ENCODE measurements at places on chromosomes 12 and 14.

GRCh38 chr14:103520657-103521437, 1.8 kb downstream of the CKB start:
- peak; percentile 65 for DNase-seq

- DNase-seq: no peak
These were observed 216.7 kb downstream of the FOXG1 start for GRCh38 chr14:28983279-28983678.

DNA sequence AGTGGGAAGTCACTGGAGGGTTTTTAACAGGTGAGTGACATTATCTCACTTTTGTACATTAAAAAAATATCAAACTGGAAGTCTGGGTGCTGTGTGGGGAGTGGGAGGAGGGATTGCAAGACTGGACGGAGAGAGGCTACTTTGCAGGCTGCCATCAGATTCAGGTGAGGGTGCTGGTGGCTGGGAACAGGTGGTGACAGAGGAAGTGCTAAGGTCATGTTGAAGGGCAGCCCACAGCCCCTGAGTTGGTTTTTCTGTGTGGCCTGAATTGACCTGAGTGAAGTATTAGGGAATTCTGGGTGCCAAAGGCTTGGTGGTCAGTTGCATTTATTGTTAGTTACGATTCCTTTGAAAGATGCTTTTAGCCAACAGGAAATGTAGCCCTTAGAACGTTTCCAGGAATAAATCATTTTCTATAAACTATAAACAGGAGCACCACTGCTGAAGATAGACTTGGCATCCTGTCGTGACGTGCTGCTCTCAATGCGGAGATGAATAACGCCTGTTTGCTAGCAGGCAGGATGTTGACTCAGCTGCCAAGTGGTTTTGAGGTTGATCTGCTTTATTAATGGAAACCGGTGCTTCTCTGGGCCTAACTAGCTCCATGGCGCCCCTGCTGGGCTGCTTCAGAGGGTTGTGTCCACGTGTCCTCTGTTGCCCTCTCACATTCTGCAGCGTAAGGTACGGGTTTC, 707.5 kb upstream of the TMEM132C start:
- DNase-seq: peak; percentile 13

DNA sequence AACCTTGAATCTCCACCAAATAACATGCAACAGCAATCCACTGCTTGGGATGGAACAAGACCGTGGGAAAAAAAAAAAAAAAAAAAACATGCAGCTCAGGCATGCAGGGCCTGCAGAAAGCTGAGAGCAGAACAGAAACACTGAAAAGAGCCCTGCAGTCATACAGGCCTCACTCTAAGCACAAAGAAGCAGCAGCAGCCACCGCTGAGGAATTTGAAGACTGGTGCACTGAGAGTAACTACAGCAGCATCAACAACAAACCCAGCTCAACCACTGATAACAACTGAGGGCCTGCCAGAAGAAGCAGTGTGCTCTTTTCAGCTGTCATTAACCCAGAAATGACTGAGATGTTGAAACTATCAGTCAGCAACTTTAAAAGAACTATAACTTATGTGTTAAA, 354.7 kb upstream of the TMTC1 start:
- no peak for DNase-seq

- no peak for DNase-seq
These were observed 31.9 kb upstream of the ATP2A2 start for GRCh38 chr12:110249105-110249504.

DNA sequence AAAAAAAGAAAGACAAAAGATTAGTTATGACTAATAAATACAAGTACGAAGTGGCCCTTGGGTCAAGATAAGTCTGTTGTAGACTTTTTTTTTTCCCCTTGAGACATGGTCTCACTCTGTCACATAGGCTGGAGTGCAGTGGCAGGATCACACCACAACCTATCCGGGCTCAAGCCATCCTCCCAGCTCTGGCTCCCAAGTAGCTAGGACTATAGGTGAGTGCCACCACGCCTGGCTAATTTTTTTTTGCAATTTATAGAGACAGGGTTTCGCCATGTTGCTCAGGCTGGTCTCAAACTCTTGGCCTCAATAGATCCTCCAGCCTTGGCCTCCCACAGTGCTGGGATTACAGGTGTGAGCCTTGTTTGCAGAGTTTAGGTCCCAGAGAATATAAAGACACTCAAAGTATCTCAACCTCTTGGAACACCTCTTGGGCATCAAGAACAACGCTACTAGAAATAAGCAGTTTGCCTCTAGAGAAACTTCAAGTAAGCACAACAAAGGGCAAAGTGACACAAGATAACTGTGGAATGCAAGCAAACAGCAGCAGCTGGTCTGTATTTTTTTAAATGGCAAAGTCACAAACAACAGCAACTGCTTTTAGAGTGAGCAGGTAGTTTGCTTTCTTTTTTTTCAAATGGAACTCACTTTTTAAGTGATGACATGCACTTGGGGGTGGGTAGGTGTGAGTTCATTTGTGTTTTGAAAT, 3.9 kb upstream of the MDM2 start:
- no peak for DNase-seq

- no peak for DNase-seq
These were observed 39.1 kb downstream of the CORO1C start for GRCh38 chr12:108691998-108692808.

DNA sequence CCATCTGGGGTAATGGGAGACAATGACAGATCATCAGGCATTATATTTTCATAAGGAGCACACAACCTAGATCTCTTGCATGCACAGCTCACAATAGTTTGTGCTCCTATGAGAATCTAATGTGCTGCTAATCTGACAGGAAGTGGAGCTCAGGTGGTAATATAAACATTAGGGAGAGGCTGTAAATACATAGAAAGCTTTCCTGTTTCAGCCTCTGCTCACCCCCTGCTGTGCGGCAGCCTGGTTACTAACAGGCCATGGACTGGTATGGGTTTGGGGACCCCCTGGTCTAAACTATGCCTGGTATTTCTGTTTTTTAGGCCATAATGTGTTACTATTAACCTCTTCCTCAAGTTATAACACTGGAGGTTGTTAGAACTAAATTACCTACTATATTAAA, 1373.7 kb downstream of the LRFN5 start:
- DNase-seq: no peak

GRCh38 chr14:78130356-78130755, 39.8 kb upstream of the NRXN3 start:
- DNase-seq: no peak

GRCh38 chr14:22981090-22981875, 1.1 kb downstream of the AJUBA start:
- DNase-seq: no peak

- no peak for DNase-seq
These were observed 261 bp upstream of the MLH3 start for GRCh38 chr14:75051556-75051899.

- DNase-seq: no peak
These were observed 27.7 kb downstream of the RNF34 start for GRCh38 chr12:121427556-121428050.

DNA sequence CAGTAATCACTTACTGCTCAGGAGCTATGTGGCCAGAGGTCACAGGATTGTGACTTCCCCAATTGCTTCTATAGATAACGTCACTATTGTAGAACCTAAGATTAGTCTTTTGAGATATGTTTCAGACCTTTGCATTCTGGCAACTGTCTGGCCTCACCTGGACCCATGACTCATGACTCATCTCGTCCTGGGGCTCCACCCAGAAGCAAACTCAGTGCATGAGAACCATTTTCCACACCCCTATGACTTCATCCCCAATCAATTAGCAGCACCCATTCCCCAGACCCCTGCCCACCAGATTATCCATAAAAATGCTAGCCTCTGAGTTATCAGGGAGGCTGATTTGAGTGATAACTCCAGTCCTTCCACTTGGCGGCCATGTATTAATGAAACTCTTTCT, 186.9 kb downstream of the EMP1 start:
- no peak for DNase-seq

GRCh38 chr12:70507442-70507841, 129.8 kb downstream of the PTPRB start:
- no peak for DNase-seq

DNA sequence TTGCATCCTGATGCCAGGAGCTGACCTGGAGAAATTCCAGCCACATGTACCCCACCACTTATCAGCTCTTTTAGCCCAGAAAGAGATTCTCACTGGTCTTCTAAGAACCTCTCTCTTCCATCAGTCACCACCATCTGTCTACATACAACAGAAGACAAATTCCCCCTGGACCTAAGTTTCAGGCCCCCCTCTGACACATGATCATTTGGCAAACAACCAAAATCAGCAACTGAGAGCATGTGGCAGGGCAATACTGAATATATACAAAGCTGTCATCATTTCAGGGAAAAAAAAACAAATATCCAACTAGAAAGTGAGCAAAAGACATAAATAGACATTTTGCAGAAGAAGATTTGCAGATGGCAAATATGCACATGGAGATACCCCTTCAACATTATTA, 180.2 kb downstream of the FOXN3 start:
- no peak for DNase-seq

- no peak for DNase-seq
These were observed 40.4 kb upstream of the MTHFD1 start for GRCh38 chr14:64347748-64348147.

- DNase-seq: no peak
These were observed 15.5 kb upstream of the FKBP4 start for GRCh38 chr12:2779281-2779680.

DNA sequence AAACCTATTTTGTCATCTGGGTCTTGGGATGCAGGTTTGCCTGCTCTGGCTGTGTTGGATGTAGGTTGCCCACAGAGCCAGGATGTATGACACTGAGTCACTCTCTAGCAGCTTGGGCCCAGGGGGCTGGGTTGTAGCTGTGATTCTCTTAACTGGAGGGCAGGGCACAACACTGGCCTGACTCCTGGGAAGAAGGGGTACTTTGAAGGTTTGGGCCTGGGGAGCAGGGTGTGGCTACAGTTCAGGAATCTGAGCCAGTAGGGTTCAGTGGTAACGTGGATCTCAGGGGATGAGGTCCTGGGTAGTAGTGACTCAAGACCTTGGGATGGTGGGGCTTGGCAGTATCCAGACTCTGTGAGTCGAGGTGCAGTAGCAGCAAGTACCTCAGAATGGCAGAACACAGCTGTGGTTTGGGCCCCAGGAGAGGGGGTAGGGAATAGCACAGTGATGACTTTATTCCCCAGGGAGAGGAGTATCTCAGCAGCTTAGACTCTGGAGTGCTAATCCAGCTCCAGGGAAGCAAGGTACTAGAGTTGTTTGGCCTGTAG, 25.7 kb downstream of the TBC1D15 start:
- no peak for DNase-seq

DNA sequence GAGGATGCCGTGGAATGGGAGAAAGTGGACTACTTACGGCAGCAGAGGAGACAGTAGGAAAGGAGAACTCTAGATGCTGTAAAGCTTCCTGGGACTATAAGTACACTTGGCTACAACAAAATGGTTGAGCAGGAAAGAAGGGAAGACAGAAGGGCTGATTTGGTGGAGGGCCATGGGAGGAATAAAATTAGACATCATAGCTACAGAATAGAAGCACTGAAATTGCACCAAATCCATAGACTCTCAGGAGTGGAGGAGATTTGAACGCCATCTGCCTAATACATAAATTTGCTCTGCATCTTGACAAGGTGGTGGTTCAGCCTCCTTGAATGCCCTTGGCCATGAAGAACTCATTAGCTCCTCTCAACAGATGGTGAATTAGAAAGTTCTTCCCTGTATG, 16.3 kb upstream of the DCP1B start:
- no peak for DNase-seq

DNA sequence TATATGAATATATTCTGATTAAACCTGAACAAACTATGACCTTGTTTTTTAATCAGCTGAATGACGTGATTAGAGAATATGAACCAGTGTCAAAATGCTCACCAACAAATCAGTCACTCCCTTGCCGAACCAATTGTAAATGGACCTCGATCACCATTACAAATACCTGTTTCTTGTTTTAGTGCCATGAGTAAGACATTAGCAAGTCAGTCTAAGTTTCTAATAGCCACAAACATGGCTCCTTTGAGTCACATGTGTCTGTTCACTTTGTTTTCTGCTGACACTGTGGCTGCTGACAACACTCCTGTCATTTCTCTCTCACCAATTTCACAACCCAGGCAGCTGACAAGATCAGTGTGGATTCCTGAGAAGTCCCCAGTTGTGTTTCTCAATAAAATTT, 286.2 kb upstream of the MDGA2 start:
- DNase-seq: no peak

DNA sequence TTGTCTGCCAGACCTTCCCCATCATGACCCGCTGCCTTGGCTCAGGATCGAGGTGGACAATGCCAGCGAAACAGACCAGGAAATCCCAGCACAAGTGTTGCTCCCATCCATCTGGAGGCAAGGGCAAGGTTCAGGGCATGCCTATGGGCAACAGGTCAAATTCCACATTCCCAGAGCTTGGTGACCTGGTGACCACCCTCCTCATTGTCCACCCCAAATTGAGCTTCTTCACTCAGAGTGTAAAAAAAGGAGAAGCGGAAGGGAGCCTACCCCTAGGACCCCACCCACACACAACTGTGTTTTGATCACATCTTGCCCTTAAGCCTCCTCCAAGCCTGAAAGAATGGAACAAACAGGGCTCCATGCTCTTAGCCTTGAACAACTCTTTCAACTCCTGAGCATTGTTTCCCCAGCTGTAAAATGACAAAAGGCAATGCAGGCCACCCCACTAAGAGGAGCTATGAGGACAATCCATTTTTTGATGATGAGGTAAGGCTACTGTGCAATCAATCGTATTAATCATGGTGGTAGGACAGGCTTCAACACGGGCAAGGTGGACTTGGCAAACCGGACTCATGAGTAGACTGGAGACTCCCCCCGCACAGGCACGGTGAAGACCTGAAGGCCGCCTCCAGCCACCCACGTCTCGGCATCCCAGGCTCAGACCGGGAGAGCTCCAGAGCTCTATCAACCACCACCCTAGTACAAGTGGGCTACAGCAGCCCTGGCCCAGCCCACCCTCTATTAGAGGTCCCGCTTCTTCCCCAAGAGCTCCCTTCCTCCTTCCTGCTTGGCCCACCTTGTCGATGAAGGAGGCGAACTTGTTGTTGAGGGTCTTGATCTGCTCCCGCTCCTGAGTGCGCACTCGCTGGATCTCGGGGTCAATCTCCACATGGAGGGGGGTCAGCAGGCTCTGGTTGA, 866 bp downstream of the KRT79 start:
- no peak for DNase-seq

- DNase-seq: no peak
These were observed 1.6 kb upstream of the RBMS2 start for GRCh38 chr12:56520048-56520447.

GRCh38 chr14:102688290-102688689, 89.0 kb upstream of the TRAF3 start:
- DNase-seq: no peak

DNA sequence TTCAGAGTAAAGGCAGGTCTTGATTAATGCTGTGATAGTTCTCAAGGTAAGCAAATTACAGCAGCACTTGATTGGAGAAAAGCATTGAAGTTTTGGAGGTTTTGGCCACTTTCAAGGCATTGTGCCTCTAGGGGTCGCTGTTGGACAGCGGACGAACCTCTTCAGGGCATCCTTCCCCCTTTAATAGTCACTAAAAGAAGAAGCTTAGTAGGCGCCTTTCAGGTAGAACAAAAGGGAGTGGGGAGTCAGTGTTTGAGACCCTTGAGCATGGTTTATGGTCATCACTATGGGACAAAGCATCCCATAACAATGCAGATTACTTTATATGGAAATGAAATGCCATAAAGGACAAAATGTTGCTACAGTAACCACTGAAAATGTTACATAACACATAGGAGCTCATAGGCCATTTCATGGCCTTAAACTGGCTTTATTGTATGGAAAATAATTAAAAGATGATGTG, 199.5 kb upstream of the DCN start:
- peak; percentile 46 for DNase-seq

- DNase-seq: no peak
These were observed 40.4 kb downstream of the KLC1 start for GRCh38 chr14:103669370-103669769.
